ENCODE measurements at places on chromosomes 12 and 14. TPM values are rescaled to one million over a fixed set of nuclear protein-coding genes. Genes with fewer than 3 reads are reported as not detected.
A peak's percentile ranks its signal among the peaks of the same experiment; 100 is the strongest.

DNA sequence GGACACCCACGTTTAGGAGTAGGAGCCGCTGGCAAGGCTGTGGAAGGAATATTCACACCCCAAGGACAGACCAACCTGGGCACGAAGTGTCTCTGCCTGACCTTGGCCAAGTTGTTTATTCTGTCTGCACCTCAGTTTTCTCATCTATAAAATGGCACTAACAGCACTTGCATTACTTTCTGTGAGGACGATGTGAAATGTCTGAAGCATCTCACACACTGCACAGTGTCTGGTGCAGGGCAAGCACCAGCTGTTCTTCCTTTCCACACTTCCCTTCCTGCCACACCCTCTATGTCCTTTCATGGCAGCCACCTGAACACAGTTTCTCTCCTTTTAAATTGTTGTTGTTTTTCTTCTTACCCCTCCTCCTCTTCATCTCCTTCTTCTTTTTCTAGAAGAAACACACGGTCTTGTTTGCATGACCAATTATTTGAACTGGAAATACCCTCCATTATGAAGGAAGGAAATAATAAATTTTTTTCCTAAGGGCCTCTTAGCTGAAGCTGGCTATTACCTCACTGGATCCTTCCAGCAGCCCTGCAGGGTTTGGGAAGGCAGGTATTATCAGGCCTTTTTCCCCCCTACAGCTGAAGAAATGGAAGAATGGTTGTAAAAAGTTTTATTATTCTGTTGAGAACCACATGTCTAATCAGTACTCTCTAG, 42.9 kb upstream of the ATP23 start:
- DNase-seq, result no peak

DNA sequence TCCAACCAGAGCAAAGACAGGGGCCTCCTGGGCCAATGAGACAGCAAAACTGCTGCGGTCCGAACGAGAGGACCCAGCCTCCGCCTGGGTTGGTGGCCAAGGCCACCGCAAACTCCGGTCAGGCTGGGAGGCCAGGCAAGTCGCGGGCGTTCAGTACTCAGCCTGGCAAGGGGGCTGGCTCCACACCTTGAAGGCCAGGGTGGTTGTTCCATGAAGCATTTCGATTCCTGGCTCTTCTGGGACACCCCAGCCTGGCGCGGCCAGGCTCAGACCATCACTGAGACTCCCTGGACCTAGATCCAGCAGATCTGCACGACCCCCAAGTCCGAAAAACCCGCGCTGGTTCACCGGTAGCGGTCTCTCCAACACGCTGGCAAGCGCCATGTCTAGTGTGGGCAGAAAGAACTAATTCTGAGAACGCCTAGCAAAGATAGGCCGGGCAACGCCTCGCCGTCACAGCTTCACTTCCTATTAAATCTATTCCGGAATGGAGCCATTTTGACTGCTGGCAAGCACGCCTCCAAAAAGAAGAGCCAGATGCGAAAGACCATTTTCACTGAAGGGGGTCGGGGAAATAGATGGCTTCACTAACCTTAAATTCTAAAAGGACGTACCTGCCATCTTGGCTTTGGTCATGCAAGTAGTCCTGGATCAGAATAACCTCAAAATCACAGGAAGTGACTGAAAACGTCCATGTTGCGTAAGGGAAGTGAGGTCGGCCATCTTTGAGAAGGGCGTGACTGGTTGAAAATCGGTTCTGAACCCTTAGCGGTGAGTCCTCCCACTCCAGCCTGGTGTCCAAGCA, at the start of gene PSMB5:
PSMB5 (minus strand) TSS at position 403 of the 805 bp plus-strand sequence; CDS start at position 384, 19 bp downstream.
- DNase-seq, result peak; percentile 96

- DNase-seq, result no peak
Measured at GRCh38 chr12:67666605-67667004, 18.1 kb downstream of the DYRK2 start.

DNA sequence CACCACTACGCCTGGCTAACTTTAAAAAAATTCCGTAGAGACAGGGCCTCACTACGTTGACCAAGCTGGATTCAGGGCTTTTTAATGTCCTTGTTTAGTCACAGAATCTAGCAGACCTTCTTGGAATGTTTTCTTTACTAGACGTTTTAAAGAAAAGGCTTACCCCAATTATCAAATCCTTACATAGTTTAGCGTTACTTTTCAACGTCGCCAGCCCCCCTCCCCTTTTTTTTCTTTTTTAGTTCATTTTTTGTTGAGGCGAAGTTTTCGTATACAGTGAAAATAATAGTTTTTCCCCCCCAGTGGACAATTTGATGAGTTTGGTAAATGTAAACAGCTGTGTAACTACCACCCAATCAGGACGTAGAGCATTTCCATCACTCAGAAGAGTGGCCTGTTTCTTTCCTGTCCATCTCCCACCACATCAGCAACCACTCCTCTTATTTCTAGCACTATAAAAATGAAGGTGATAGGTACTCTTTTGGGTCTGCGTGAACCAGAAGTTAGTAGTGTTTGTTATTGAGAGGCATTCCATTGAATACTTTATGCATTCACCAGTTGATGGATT, 753 bp upstream of the DLGAP5 start:
- peak; percentile 16 for DNase-seq

DNA sequence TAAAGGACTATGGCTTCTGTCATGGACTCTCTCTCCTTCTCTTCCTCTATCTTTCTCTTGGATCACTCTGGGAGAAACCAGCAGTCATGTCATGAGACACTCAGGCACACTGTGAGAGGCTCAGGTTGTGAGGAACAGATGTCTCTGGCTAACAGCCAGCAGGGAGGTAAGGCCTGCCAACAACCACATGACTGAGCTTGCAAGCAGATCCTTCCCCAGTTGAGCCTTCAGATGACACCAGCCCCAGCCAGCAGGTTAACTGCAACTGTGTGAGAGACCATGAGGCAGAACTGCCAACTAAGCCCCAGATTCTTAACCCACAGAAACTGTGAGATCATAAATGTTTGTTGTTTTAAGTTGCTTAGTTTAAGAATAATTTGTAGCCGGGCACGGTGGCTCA, 90.6 kb downstream of the VCPKMT start:
- DNase-seq, result no peak

GRCh38 chr12:120798696-120799095, 73.1 kb downstream of the ACADS start:
- DNase-seq, result no peak

The KRT78 gene
- total RNA-seq, result not detected

The KRT1 gene
- total RNA-seq, result not detected

Data from SK-MEL-5 (cell line).